T-helper 2 cell (primary cell): ENCODE measurements at places on chromosomes 2 and 18.

DNA sequence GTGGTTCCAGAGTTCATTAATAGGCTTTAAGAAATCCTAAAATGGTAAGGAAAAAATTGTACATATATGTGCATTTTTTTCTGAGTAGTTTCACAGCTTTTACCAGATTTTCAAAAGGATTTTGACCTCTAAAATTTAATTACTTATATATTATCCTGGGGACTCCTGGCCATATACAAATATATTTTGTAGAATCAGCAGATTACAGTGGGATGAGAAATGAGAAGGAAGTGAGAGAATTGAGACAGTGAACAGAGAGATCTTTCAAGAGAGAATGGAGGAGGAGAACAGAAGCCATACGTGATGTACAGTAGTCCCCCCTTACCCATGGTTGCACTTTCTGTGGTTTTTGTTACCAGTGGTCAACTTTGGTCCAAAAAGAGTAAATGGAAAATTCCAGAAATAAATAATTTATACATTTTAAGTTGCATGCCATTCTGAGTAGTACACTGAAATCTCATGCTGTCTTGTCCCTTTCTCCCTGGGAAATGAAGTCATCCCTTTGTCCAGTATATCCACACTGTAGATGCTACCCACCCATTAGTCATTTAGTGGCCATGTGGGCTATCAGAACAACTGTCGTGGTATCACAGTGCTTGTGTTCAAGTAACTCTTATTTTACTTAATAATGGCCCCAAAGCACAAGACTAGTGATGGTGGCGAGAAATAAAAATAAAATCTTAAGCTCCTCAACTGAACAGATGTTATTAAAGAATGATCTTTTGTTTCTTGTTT is 130.4 kb upstream of the MYO3B start:
- DNase-seq, result no peak

- no peak for DNase-seq
These were observed 554.6 kb downstream of the DSC3 start for GRCh38 chr18:30487962-30488361.

- no peak for DNase-seq
These were observed 52.5 kb downstream of the CDCA7 start for GRCh38 chr2:173407176-173407575.

DNA sequence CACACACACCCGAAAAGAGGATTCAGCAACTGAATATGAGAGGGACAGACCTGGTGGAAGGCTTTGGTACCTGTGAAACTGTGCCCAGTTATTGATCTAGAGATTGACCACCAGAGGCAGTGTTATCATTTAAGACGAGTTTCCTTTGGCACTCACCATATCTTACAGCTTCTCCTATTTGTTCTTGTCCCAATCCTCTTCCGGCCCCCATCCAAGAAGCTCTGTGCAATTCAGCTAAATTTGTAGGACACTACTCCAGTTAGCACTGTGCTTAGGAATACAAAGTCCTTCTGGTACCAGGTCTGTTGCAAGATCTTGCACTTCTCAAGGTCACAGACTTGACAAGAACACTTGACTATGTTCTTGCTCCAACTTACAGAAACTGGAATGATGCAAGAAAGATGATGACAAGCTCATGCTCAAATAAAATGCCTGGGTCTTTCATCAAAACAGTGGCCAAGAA is 177.7 kb downstream of the TMEM247 start:
- DNase-seq, result no peak

GRCh38 chr2:8574196-8575037 is 107.4 kb upstream of the ID2 start:
- DNase-seq, result no peak

- DNase-seq, result no peak
These were observed 112.5 kb downstream of the SMAD7 start for GRCh38 chr18:48838166-48838775.

GRCh38 chr2:195360242-195360641 is 296.8 kb upstream of the SLC39A10 start:
- DNase-seq, result no peak

GRCh38 chr2:235300368-235301201 is 193.3 kb upstream of the AGAP1 start:
- no peak for DNase-seq

DNA sequence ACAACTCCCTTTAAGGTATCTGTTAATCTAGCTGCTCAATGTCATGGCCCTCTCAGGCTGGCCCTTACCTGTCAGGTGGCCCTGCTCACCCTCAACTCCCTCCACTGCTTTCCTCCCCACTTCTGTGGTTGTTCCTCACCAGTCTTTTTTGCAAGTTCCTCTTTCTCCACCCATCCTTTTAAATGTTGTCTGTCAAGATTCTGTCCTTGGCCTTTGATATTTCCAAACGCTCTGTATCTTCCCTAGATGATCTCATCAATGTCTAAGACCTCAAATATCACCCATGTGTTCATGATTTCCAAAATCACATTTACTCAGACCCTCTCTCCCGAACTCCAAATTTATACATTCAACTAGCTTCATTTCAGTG is 3.5 kb downstream of the PTPN2 start:
- DNase-seq, result no peak

- no peak for DNase-seq
These were observed 182.0 kb upstream of the LINC00305 start for GRCh38 chr18:64330931-64331330.

DNA sequence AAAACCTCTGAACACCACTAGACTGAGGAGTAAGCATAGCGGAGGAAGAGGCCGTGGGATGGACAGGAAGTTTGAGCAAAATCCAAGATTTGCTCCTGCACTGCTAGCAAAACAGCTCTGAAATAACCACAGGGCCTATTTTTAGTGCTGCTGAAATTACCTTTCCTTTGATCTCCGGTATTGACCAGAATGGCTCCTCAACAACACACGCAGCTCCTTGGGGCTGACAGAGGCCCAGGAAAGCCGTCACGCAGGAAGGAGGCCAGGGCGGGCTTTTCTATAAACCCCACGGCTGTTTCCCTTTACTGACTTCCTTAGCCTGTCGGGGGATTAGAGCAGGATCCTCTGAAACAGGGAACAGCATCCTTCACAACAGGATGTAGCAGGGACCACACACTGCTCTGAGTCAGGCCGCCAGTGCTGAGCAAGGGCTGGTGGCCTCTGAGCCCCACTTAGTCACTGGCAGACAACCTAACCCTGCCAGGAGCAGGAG is 80.8 kb upstream of the LCLAT1 start:
- DNase-seq, result no peak

DNA sequence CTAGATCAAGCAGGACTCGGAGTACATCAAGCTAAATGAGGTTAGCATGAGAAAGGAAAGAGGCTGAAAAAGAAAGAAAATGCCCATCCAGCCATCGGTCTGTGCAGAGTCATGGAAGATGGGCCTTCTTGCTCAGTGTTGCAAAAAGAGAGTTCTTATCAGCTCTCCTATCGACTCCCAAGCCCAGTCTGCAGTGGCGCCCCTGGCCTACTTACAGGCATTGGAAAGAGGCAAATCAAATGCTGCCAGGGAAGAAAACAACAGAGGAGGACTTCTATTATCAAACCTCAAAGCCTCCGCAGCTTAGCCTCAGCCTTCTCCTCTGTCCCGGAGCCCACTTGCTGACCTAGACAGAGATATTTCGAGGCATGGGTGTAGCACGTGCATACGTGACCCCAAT is 66.0 kb downstream of the CDH2 start:
- DNase-seq, result no peak

DNA sequence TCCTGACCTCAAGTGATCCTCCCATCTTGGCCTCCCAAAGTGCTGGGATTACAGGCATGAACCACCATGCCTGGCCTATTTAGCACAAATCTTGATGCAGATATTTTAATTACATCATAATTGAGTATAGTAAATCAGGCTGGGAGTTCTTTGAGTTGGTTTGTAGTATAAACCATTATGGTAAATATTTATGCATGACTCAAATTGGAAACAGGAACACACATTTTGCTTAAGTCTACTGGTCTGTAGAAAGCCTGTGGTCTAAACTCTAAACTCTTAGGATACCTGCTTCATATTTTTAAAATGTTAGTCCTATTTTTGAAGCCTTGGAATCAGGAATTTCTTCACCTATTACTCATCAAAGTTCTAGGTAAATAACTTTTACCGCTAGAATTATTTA is 16.8 kb downstream of the ASXL3 start:
- no peak for DNase-seq

DNA sequence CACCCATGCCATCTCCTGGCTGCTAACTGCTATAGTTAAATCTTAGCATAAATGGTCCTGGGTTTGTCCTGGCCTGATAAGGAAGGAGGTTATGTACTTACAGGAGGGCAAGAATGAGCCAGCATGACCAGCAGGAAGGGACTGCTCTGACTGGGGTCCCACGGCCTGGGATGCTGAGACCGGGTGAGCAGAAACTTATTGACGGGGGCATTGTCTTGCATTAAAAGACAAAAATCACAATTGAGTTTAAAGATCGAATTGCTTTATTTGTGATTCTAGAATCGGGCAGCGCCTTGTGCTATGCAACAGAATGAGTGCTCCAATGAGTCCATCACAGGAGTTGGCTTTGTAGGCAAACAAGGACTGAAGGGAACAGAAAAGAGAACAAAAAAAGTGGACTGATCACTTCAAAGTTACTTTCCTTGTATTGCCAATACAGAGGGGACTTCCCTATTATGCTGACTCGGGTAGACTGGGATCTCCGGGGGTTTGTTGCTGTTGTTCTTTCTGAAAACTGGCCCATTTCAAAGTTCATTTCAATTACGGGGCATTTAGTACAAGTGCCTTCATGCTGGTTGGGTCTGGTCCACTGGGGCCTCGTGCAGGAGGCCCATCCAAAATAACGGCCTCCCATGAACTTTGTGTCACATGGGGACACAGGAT is 87.1 kb upstream of the SLC66A3 start:
- DNase-seq, result no peak

- peak; percentile 35 for DNase-seq
These were observed 376.1 kb downstream of the IRS1 start for GRCh38 chr2:226423498-226423960.

DNA sequence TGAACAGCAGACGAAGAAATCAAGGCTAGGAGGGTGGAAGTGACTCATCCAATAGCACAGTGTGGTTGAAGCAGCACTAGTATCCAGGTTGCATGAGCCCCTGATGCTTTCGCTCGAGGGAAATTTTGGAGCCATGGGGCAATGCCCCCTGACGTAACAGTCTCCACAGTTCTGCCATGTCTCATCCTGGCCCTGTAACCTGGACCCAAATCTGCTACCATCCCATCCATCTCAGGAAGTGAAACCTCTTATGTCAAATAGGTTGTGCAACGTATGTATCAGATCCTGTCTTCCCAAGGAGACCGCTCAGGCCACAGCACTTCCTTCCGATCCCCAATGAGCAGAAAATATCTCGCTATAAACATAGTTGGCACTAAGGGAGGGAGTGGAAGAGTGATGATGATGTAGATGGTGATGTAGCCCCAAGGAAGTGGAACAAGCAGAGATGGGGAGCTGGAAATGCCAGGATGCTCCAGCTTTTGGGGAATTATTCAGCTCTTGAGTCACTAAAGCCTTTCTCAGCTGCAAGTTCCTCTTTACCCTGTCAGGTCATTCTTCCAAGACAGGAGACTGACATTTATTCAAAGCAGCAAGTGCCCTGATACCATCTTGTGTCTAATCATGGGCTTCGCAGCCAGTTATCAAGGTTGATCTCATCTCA is 3.0 kb upstream of the IL1B start:
- no peak for DNase-seq

- DNase-seq, result no peak
These were observed 851.8 kb upstream of the CRIM1 start for GRCh38 chr2:35503738-35504199.

DNA sequence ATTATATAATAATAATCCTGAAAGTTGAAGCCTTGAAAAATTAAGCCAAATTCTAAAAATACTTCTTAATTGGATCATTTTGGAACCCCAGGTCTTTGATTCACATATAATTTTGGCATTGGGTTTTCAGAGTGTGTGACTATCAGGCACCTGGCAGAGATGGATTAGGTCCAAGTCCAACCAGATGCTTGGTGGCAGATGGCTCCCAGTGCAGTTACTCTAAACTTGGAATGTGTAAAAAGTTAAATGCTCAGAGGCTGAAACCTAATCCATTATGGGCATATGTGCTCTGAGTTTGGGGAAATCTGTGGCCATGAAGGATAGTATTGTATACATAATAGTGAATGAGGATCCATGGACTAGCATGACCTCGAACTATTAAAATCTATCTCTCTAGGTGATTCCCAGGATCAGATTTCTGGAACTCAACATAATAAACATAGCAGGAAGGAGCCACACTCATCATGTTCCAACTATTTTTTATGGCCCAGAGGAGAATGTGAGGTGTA is 333.0 kb downstream of the RPRM start:
- DNase-seq, result no peak

DNA sequence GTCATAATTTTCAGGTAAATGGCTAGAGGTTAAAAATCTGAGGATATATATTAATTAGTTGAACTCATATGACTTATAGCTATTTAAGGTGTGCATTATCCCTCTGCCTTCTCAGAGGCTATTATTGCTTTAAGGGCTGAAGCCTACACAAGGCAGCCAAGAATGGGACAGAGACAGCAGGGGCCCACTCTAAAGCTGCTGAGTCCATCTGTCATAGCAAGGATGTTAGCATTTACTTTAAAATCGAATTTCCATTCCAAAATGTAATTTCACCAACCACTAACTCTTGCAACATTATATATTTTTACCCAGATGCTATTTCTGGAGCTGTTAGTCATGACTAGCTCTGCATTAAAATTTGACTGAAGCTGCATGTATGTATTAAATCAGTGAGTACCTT is 236.3 kb upstream of the FSIP2 start:
- no peak for DNase-seq

- DNase-seq, result no peak
These were observed 43.3 kb downstream of the WDPCP start for GRCh38 chr2:63545023-63545422.

DNA sequence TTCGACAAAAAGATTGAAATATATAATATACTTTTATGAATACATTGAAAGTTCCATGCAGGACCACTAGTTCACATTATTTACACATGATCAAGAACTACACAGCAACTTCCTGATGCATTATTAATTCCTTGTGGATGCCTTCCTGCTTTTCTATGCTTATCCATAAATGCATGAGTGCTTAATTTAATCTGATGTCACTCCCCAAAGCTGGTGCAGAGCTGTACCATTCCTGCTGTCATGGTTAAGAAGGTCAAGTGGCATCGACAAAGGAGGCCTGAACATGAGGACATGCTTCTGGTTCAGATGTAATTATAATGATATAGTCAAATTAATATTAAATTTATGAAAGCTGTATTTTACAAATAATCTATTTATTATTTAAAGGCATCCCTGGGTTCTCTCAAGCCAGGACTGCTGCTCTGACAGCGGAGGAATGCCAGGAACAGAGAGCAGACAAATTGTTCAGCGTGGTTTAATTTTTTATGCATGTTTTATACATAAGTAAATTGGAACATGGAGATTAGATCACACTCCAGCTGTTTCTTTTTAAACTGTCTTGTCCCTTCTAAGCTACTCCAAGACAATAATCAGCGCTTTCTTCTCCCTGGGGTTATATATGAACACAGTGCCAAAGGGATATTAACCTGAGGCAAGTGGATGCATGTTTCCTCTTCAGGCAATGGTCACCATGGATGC is 307.3 kb upstream of the CNTNAP5 start:
- DNase-seq, result no peak

DNA sequence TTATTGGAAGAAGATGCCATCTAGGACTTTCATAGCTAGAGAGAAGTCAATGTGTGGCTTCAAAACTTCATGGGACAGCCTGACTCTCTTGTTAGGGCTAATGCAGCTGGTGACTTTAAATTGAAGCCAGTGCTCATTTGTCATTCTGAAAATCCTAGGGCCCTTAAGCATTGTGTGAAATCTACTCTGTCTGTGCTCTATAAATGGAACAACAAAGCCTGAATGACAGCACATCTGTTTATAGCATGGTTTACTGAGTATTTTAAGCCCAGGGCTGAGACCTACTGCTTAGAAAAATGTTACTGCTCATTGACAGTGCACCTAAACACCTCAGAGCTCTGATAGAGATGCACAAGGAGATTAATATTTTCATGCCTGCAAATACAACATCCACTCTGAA is 30.8 kb downstream of the ZNF892 start:
- no peak for DNase-seq
